Osteoblast (primary cell): ENCODE measurements at places on chromosomes 5 and 9. TPM values are rescaled to one million over a fixed set of nuclear protein-coding genes. Genes with fewer than 3 reads are reported as not detected.

The OGN gene
- total RNA-seq: 0.36 and 0.88 TPM in 2 replicates

DNA sequence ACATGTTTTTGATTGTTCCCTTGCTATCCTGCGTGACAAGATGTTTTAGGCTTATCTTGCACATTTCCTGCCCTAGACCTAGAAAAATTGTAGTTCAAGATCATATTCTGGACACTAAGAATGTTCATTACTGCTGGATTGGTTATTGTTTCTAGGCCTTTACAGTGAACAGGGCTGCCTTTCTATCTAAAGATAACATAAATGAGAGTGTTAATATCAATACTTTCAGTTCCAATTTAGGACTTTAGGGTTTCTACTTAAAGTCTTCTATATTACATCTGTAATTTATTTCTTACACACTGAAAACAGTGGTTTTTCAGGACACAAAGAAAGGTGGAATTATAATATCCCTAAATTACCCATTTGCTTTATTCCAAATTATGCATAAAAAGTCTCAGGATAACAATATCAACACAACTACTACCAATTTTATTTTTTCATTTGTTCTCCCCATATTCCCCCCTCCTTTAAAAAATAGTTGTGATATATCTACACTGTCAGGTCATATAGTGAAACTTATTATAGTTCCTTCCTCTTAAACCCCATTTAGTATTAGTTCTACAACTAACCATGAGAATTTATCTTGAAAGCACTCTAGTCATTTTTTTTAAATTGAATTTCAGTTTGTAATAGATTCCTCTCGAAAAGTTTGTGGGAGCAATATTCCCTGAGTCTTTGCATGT is 293.9 kb upstream of the RIOK2 start:
- DNase-seq: no peak

DNA sequence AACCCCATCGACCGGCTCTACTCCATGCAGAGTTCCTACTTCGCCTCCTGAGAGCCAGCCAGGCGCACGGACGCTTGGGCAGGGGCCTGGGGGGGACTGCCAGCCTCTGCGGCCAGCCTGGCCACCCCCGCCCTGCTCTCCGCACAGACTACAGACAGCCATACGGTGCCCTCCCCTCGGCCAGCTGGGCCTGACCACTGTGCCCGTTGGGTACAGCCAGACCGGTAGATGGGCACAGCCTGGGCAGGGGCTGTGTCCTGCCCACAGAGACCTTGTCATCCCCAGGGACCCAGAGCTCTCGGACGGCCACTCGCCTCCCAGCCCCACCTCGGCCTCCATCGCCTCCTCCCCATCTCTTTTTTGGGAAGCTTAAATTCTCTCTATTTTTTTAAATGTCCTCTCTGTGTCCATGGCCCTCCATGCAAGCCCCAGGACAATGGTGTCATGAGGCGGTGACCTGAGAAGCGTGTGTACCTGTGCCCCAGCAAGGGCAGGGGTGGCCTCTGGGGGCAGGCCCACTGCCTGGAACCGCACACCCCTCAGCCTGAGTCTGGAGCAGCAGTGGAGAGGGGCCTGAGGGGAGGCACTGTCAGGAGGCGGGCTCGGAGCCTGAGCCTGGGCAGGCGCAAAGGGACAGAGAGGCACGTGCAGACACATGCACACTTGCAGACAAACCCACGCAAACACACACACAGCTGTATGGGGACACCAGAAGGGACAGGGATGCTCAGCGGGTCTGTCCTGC is 82.8 kb downstream of the LMX1B start:
- DNase-seq: peak; percentile 60

- DNase-seq: peak; percentile 98
Measured at GRCh38 chr9:91423785-91424402, at the start of gene NFIL3. Gene NFIL3, minus strand, starts transcription at chr9:91423832. Its CDS starts 13,098 bp downstream, at chr9:91410734.

DNA sequence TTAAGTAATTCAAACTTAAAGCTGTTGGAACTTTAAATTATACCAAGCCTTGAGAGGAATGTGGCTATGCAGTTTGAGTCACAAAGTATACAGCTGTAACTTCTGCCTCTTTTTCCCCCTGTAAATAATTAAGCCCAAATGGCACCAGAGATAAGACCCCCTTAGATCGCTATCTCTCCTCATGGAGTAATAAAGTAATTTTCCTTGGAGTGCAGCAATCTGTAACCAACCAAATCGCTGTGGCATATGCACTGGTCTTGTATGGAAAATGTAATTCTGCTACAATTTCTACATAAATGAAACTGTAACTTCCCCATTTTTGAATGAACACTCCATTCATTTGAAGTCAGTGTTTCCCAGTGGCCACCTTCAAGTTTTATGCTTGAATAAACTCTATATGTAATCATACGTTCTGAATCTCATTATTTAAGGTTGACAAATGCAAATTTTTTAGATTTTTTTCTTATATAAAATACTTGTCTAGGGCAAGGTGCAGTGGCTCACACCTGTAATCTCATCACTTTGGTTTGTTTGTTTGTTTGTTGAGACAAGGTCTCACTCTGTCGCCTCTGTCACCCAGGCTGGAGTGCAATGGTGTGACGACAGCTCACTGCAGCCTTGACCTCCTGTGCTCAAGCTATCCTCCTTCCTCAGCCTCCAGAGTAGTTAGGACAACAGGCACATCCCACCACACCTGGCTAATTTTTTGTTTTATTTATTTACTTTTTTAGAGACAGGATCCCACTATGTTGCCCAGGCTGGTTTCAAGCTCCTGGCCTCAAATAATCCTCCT is 12.3 kb downstream of the SUSD1 start:
- no peak for DNase-seq

The CATSPER3 gene
- total RNA-seq: 0.29 and 0.36 TPM in 2 replicates
